SK-N-MC (cell line): ENCODE measurements at places on chromosomes 11 and 22.

DNA sequence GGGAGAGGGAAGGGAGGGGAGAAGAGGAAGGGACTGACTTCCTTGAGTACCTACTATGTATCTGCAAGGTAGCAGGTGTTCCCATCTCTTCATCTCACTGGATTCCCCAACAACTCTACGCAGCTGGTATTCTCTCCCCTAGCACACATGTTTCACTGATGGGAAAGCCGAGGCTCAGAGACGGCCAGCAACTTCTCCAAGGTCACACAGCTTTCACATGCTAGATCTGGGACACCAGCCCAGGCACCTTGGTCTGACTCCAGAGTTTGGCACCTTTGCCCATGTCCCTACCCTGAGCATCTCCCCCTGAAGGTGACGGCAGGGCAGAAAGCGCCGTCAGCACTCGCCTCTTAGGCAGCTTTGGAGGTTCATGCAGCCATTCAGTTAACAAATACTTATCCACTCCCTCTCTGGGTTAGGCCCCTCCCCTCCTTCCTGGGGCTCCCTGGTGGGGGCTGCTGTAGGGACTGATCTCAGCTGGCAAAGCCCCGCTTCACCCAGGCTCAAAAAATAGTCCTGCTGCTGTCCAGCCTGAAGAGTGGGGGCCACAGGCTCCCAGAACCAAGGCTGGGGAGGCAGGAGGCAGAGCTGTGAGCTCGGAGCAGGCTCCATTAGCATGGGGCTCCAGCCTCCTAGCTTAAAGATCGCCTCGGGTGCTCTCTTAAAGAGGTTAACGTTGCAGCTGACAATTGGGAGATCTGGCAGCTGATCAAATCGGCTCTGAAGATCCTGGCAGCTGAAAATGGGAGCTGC is 79.4 kb downstream of the IGLL1 start:
- DNase-seq, result no peak

DNA sequence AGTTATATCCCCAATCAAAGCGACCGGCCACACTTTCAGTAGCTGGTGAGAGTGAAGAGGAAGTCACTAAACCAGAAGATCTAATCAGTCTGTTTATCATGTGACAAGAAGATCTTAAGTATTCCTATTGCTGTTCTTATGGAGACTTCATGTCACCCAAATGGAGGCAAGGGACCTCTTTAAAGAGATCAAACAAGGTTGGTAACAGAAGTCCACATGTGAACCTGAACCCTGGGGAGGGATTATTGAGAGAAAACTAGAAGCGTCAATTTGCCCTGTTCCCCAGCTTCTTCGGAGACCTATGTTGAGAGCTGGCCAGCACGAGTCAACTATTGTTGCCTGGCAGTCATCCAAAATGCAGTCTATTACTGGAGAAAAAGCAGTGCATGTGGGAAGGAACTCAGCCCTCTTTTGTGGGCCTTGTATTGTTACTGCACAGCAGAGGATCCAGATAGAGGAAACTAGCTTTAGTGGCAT is 76.9 kb upstream of the CTSC start:
- DNase-seq, result no peak

DNA sequence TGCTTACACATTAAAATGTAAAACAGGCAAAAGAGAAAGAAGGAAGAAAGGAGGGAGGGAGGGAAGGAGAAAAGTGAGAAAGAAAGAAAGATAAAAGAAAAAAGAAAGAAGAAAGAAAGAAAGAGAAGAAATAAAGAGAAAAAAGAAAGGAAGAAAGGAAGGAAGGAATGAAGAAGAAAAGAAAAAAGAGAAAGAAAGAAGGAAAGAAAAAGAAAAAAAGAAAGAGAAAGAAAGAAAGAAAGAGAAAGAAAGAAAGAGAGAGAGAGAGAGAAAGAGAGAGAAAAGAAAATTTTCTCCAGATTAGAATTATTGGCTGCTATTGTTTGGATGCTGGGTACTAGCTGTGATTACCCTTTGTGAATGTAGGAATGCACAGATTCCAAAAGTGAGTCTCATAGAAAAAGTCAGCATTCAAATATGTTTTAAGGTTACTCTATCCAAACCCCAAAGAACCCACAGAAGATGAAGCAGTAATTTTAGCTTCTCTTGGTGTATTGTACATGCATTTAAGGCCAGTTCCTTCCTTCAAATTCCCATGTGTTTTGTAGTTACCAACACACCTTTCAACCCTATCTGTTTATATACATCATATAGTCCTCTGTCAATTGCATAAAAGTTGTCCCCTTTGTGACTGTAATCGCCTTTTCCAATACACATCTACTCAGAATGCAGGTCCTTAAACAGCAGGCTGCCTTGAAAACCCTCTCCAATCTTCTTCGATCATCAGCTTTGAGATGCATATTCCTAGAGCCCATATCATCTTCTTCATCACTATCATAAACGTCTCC is 789 bp upstream of the FAM111A start:
- no peak for DNase-seq

GRCh38 chr11:23755769-23756168 is 741.1 kb upstream of the LUZP2 start:
- DNase-seq, result no peak

- DNase-seq, result no peak
Observed at GRCh38 chr11:94132152-94132558, 3.5 kb downstream of the PANX1 start.

GRCh38 chr11:56852131-56852530 is 103.6 kb upstream of the OR9G4 start:
- no peak for DNase-seq

GRCh38 chr22:44458044-44459020 is 39.7 kb downstream of the RTL6 start:
- no peak for DNase-seq

DNA sequence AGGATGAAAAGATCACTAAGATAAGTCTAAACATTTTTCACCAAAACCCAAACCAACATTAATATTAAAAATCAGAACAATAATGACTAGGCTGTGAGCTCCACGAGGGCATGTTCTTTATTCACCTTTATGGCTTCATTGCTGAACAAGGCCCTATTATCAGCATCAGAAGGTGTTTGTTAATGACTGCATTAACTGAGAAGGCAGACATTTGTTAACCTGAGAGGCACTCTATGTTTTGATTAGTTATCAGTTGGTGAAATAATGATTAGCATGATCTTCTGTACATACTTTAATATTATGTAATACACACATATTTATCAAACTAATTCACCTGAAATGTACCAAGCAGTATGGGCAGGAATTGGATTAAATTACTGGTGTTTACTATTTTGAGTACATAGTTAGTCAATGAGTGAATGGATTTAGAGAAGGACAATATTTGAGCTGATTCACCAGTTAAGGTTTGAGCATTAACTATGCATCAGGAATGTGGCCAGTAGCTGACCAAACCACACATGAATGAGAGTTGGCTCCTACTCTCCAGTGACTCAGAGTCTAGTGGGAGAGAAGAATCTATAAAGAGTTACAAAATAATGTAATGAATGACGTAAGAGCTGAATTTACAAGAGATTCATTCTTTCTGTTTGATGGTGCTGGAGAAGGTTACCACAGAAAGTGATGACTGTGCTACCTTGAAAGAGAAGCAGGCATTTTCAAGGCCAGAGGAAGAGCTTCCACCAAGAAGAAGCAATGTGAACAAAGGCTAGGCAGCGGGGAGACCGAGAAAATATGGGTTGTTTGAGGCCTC is 6.7 kb downstream of the IL18 start:
- no peak for DNase-seq

DNA sequence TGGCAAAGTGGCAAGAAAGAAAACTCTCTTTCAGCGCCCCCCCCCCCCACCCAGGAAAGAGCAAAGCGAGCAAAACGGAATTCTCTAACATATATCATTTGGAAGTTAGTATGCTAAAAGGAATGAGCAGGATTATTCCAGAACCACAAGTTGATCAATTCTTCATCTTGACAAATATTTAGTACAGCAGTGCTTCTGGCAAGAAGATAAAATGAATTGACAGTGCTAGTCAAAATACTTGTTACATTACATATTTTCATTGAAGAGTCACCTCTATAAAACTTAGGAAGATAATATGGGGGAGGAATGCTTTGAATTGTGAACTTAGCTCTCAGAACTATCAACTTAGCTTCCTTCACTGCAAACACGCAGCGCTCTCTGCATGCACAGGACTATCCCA is 377.4 kb downstream of the DYNC2H1 start:
- DNase-seq, result no peak

- DNase-seq, result no peak
Observed at GRCh38 chr11:65975771-65976170, 14.2 kb downstream of the SART1 start.

DNA sequence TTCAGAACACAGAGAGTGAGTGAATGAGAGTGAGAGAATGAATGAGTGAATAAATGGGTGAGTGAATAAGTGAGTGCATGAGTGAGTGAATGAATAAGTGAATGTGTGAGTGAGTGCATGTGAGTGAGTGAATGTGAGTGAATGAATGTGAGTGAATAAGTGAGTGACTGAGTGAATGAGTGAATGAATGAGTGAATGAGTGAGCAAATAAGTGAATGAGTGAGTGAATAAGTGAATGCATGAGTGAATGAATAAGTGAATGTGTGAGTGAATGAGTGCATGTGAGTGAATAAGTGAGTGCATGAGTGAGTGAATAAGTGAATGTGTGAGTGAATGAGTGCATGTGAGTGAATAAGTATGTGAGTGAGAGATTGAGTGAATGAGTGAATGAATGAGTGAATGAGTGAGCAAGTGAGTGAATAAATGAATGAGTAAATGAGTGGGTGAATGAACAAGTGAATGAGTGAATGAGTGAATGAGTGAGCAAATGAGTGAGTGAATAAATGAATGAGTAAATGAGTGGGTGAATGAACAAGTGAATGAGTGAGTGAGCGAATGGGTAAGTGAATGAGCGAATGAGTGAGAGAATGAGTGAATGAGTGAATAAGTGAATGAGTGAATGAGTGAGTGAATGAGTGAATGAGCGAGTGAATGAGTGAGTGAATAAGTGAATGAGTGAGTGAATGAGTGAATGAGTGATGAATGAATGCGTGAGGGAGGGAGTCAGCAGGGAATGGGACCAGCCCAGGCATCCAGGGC is 21.3 kb upstream of the MUC5B start:
- no peak for DNase-seq

GRCh38 chr11:69220561-69221051 is 64.9 kb downstream of the SMIM38 start:
- DNase-seq, result no peak

DNA sequence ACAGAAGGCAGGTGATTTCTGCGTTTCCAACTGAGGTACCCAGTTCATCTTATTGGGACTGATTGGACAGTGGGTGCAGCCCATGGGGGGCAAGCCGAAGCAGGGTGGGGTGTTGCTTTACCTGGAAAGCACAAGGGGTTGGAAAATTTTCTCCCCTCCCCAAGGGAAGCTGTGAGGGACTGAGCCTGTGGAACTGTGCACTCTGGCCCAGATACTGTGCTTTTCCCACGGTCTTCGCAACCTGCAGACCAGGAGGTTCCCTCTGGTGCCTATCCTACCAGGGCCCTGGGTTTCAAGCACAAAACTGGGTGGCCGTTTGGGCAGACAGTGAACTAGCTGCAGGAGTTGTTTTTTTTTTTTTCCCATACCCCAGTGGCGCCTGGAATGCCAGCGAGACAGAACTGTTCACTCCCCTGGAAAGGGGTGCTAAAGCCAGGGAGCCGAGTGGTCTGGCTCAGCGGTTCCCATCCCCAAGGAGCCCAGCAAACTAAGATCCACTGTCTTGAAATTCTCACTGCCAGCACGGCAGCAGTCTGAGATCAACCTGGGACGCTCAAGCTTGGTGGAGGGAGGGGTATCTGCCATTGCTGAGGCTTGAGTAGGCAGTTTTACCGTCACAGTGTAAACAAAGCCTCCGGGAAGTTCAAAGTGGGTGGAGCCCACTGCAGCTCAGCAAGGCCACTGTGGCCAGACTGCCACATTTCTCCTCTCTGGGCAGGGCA is 97.2 kb downstream of the JRKL start:
- no peak for DNase-seq

DNA sequence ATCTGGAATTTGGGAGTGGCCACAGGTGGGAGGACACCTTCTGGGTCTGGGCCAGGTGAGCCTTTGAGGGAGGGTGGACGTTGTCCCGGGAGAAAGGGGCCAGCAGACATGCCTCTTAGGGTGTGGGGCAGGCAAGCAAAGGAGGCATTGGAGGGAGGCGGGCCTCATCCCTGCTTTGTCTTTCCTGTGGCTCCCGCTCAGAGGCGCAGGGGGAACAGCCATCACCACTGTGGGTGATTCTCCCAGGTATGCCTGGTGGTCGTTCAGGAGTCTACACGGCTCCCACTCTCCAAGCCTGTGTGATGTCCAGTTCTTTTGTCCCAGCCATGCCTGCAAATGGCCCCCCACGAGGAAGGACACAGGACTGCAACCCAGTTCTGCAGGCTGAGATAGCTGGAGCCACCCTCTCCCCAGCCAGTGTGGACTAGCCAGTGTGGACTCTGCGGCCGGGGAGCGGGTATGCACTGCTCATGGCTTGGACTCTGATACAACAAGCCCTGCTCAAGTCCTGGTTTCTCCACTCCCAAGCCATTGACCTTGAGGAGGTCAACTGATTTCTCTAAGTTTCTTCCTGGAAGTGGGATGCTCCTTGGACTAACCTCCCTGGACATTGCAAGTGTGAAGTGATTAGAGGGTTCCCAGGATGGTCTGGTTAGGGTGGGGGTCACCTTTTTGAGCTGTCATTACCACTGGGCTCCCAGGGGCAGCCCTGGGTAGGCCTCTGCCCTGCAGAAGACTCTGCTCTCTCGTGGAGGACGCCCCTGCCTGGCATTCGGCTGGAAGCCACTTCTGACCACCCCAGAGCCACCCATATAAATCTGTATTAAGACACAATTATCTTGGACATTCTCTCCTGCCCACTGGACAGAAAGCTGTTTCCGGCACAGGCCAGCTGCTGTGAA is 1151.2 kb downstream of the BRD1 start:
- DNase-seq, result no peak

DNA sequence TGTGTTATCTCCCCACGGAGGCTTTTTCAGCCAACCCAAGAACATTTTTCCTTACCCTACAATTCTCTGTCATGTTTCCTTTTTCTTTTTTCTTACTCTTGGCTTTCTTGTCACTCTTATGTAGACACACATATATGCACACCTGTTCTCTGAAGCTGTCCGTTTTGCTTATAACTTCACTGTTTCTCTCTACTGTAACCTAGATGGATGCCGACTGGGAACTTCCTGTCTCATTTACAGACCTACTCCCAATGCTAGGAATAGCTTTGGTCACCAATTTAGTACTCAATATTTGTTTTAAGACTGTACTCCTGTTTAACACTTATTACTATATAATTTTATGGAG is 9.9 kb upstream of the CASP12 start:
- no peak for DNase-seq

- DNase-seq, result no peak
Observed at GRCh38 chr11:2792381-2793250, 92.8 kb upstream of the KCNQ1OT1 start.

- no peak for DNase-seq
Observed at GRCh38 chr22:45318558-45319323, 9.0 kb downstream of the FAM118A start.

DNA sequence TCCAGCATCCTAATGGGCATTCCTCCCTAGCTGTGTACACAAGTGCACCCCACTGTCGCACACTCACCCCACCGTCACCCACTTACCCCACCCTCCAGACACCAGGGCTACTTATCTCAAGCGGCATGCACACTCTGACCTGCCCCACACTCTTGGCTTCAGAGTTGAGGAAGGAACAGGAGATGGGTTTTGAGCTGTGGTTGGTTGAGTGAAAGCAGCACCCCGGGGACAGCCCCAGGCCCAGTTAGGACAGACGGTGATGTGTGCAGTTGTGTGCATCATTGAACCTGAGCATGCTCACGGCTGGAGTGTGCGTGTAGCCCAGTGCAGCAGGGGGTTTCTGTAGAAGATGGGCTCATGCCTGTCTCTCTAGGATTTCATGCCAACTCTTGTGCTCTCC is 32.5 kb downstream of the AHNAK start:
- no peak for DNase-seq

GRCh38 chr11:113311536-113311935 is 2.8 kb upstream of the TTC12 start:
- DNase-seq, result no peak

GRCh38 chr11:64563966-64564365 is 27.1 kb upstream of the SLC22A12 start:
- DNase-seq, result no peak
